ENCODE measurements at places on chromosomes 11 and 22.

GRCh38 chr11:10694486-10695239, 1.1 kb upstream of the IRAG1 start:
- no peak for DNase-seq

GRCh38 chr11:117026593-117027330, 71.5 kb downstream of the SIK3 start:
- DNase-seq: no peak

- no peak for DNase-seq
Measured at GRCh38 chr22:35835998-35836691, 118.5 kb downstream of the APOL5 start.

DNA sequence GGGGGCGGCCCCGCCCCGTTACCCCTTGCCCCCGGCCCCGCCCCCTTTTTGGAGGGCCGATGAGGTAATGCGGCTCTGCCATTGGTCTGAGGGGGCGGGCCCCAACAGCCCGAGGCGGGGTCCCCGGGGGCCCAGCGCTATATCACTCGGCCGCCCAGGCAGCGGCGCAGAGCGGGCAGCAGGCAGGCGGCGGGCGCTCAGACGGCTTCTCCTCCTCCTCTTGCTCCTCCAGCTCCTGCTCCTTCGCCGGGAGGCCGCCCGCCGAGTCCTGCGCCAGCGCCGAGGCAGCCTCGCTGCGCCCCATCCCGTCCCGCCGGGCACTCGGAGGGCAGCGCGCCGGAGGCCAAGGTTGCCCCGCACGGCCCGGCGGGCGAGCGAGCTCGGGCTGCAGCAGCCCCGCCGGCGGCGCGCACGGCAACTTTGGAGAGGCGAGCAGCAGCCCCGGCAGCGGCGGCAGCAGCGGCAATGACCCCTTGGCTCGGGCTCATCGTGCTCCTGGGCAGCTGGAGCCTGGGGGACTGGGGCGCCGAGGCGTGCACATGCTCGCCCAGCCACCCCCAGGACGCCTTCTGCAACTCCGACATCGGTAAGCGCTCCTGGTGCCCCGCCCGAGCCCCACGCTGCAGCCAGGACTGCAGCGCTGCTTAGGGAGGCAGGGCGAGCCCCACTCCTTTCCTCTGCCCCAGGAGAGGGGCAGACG, at the start of gene TIMP3:
TIMP3 (plus strand) TSS at position 169 of the 700 bp plus-strand sequence; CDS start at position 466, 297 bp downstream.
- no peak for DNase-seq

DNA sequence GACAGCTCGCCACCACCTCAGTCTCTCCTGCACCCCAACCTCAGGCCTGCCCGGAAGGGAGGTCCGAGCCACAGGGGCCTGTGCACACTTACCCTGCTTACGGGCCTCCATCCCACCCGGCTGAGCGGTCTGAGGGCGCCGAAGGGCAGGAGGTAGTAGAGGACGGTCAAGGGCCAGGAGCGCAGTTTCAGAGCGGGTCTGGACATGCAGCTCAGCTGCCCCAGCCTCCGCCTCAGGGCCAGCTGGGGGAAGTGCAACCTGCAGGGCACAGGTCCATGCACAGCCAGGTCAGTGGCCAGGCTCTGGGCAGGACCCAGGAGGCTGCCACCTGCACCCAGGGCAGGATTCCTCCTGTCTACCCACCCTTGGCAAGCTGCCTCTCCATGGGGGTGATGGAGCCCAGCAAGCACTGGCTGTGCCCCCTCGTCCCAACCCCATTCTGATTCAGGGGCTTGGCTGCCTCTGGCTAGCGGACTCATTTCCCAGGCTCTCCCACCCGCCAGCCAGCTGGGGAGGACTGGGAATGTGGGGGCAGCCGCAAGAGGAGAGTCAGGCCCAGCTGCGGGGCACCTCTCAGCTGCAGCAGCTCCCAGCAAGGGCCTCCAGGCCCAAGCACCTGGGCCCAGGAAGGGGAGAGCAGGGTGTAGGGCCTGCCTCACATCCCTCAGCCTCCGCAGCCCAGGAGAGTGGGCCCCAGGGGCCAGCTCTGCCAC, 38.3 kb downstream of the PISD start:
- no peak for DNase-seq

Measured in activated CD4-positive, CD25-positive, alpha-beta regulatory T cell treated with anti-CD3 and anti-CD28 coated beads, Interleukin-2, amount 50 U/mL, for 16 hours (primary cell).